Ovary (tissue), 10 donors: ENCODE measurements at places on chromosomes 13 and 19. TPM values are rescaled to one million over a fixed set of nuclear protein-coding genes. Genes with fewer than 3 reads are reported as not detected.

GRCh38 chr19:58440556-58440955, 603 bp upstream of the ZNF132 start:
- peak overlapping the region; percentile 61 for H3K4me3 ChIP-seq
- peak overlapping the region; percentile 67 for H3K27ac ChIP-seq
- no peaks in the 10 kb centered on the region for H3K36me3 ChIP-seq
- DNase-seq, result no peak

- H3K4me3 ChIP-seq, result no peak overlapping the region
- H3K36me3 ChIP-seq, result no peaks in the 10 kb centered on the region
- H3K4me1 ChIP-seq, result no peaks in the 10 kb centered on the region
- H3K27me3 ChIP-seq, result no peaks in the 10 kb centered on the region
- H3K27ac ChIP-seq, result no peak overlapping the region
- no peak for DNase-seq
Observed at GRCh38 chr13:83471011-83471410, 411.3 kb downstream of the SLITRK1 start.

DNA sequence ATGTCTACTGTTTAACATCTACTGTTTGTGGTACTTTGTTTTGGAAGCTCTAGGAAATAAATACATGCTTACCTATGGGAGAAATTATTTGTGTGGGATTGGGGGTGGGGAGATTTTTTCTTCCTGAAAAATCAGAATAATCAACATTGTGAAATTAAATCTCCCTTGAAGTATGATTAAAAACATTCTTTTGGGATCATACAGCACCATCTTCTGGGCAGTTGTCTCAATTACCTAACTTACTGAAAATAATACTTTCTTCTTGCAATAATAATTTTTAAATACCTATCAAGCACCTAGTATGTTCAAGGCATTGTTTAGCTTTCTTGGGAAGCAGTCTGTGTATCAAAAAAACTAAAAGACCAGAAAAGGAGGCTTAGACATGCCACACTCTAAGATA, 576.5 kb upstream of the ARGLU1 start:
- no peaks in the 10 kb centered on the region for H3K36me3 ChIP-seq
- H3K4me1 ChIP-seq, result no peaks in the 10 kb centered on the region
- no peak overlapping the region for H3K4me3 ChIP-seq
- H3K27ac ChIP-seq, result no peak overlapping the region
- DNase-seq, result no peak
- H3K27me3 ChIP-seq, result no peaks in the 10 kb centered on the region

MBD3L2 gene
- not detected for total RNA-seq
